NCI-H146 (cell line): ENCODE measurements at places on chromosomes 12 and 14.

DNA sequence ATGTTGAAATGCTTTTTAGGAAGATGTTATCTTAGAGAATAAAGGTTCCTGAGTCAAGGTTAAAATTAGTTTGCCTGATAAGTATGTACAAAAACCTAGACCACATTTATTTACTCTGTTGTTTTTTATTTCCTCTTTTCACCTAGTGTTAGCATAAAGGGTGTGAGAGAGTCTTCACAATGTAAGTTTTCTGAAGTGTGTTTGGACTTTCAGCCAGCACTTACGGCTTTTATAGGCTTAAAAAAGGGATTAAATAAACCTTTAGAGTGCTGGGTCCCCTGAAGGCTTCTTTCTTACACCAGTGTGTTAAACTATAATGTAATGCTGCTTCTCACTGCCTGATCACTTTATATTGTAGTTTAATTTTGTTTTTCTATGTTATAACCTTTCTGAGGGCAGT is 27.2 kb downstream of the ARHGAP5 start:
- no peak for DNase-seq

DNA sequence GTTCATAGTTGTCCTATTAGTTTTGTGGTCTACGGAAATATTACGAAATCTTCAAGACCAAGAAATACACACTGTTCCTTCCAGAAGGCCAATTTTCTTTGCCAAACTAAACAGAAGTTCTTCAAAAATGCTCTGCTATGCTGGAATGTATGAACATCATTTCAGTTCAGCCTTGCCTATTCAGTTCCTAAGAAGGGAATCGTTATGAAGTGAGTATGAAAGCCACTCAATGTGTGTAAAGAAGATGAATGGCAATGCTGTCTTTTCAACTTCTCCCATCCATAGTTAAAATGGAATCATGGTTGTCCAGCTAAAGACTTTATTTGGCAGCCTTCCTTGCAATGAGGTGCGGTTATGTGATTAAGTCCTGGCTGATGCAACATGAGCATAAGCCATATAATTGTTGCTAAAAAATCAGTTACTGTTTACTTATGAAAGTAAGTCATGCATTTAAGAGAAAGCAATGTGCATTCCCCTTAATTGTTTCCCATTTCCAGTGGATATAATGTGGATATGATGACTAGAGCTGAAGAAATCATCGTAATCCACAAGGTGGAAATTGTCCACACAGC is 73.8 kb upstream of the PTPRR start:
- no peak for DNase-seq

- DNase-seq: no peak
Observed at GRCh38 chr14:94738751-94739150, 31.2 kb downstream of the GSC start.

- no peak for DNase-seq
Observed at GRCh38 chr12:76706761-76707160, 57.2 kb upstream of the ZDHHC17 start.

DNA sequence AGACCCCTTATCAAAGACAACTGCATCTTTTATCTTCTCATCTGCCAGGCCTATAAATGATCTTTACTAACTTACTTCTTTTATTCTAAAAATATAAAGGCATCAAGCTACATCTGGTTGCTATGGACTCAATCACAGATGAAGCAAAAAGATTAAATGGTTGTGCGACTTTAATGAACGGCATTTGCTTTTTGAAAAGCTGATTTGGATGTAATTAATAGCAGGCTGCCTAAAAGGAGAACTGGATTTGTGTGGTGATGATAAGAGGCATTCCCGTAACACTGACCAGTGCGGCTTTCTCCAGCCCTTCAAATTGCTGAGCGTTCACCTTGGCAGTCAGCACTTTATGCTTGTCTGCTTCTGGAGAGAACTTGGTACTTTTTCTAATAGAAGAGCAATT is 103.8 kb downstream of the ARMH4 start:
- DNase-seq: no peak

GRCh38 chr12:76692846-76693245 is 71.1 kb upstream of the ZDHHC17 start:
- no peak for DNase-seq

- peak; percentile 34 for DNase-seq
Observed at GRCh38 chr12:125533434-125534029, 468.3 kb downstream of the AACS start.

DNA sequence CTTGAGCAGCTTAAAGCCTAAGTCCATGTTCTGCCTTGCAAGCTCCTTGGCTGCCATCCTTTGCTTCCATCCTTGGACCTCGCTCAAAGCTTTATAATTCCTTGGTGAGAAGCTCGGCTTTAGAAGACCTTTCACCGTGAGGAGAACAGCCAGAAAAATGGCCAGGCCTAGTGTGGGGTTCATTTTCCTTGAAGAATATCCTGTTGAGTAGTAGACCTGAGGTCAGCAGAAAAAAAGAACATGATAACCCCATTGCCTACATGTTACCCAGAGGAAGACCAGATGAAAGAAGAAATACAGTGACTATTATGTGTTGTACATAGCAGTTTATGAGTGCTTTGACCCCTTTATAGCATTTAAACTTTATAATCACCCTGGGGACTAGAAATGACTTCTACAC is 11.1 kb downstream of the SERPINA12 start:
- no peak for DNase-seq

DNA sequence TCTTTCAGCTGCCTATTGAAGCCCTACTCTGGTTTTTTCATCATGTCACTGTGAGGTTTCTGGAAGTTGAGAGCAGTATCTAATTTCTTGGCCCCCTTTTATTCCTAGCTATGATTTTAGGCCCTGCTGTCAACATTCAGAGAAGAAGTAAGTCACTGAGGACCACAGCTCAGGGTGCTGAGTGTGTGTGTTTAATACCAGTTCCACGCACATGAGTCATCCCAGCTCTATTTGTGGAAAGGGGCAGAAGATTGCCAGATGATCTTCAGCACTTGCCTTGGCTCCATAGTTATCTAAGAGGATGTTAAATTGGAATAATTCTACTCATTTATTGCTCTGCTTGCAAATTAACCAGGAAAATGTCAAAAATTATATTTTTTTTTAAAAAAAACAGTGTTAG is 65.5 kb upstream of the SLC38A4 start:
- DNase-seq: no peak

DNA sequence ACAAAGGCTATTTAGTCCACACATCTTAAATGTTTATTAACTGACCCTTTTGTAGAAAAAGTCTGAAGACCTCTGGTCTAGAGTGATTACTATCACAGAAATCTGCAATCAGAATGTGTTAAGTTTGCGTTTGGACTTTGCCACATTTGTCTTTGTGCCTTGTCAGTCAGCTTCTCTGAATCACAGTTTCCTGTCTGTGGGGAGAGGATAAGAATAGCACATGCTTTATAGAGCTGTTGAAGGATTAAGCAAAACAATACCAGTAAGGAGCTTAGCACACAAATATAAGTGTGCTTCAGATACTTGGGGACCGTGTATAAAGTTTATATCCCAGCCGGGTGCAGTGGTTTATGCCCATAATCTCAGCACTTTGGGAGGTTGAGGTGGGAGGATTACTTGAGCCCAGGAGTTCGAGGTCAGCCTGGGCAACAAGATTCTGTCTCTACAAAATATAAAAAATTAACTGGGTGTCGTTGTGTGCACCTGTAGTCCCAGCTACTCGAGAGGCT is 63.0 kb upstream of the BTG1 start:
- DNase-seq: no peak

- no peak for DNase-seq
Observed at GRCh38 chr14:61596990-61597389, 98.3 kb upstream of the HIF1A start.

DNA sequence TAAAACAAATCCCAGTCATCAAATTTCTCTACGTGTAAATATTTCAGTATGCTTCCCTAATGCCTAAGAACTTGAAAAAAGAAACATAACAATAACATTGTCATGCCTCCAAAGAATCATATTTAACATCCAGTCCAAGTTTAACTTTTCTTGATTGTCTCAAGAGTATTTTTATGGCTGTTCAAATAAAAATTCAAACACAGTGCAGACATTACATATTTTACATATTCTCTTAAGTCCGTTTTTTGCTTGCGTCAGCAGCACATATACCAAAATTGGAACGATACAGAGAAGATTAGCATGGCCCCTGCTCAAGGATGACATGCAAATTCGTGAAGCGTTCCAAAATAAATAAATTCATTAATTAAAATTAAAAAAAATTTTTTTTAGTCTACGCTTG is 23.3 kb upstream of the EEA1 start:
- DNase-seq: no peak

- no peak for DNase-seq
Observed at GRCh38 chr12:13146336-13146938, 43.0 kb upstream of the GSG1 start.

GRCh38 chr12:6459004-6459337 is 7.1 kb downstream of the TAPBPL start:
- no peak for DNase-seq

DNA sequence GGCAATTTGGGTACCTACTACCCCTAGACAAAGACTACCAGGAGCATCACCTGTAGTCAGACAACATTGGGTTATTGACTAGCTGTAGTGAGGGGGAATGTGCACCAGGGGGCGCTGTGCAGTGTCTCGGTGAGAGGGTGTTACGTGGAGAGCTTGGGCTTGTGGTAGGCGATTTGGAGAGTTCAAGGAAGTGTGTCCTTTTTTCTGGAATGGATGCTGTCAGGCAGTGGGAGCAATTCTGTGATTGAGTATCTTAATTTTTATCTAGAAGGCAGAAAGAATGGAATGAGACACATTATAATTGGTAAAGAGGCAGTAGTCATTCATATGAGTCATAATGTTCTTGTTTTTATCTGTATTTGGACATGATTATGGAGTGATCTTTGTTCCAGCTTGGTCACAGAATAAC is 187.7 kb downstream of the GALC start:
- DNase-seq: no peak

DNA sequence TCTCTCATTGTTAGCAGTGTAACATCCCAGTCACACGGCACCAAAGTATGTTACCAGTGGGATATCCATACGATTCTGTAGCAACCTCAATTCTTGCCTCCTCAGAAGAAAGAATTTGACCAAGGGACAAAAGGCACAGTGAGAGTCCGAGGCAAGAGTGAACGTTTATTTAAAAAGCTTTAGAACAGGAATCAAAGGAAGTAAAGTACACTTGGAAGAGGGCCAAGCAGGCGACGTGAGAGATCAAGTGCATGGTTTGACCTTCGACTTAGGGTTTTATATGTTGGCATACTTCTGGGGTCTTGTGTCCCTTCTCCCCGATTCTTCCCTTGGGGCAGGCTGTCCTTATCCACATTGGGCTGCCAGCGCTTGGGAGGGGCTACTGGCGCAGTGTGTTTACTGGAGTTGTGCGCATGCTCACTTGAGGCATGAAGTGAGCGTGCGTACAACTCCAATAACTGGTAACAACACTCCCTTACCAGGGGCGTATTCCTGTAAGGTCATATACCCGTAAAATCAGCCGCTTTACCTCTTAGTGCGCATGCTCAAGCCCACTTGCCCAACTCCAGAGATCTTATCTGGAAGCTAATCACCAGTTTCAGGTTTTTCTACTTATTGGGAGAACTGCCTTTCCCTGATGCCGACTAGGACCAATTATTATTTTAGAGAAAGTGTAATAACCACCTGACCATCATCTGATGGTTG is 71.7 kb downstream of the FAR2 start:
- DNase-seq: no peak

DNA sequence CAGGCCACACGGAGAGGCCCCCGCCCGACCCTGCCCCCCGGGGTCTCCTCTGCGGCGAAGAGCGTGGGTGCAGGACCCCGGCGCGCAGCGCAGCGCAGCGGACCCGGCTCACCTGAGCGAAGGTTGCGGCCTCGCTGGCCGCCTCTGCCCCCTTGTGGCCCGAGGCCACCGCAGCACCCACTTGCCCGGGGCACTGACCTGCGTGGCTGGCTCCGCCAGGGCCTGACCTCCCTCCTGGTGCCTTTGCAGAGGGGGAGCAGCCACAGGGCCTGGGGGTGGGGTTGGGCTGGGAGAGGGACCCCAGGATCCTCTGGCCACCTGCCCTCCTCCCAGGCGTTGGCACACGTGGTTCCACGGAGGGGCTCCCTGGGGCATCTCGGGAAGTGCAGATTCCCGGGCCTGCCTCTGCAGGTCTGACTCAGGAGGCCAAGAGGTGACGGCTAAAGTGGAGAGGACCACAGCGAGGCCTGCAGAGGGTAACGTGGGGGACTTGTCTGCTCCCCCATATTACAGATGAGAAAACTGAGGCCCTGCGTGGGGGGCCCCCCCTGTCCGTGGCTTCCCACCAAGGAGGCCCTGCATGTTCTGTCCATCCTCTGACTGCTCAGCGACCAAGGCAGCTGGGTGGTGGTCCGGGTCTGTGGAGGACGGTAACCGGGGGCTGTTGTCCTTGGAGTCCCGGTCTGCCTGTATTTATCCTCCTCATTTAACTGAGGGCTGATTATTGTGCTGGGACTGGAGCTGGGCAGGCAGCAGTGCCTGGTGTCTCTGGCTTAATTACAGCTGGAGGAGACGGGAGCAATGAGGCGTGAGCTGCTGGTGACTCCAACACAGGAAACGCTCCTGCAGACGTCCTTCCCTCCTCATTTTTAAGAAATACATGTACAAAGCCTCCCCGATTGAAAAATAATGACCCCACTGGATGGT is 67.9 kb upstream of the BEGAIN start:
- peak; percentile 59 for DNase-seq

- DNase-seq: peak; percentile 30
Observed at GRCh38 chr12:85923767-85924331, 49.8 kb downstream of the NTS start.

- DNase-seq: no peak
Observed at GRCh38 chr12:80107221-80107620, 7.9 kb downstream of the OTOGL start.

- DNase-seq: no peak
Observed at GRCh38 chr12:2561367-2561766, 233.4 kb upstream of the FKBP4 start.

DNA sequence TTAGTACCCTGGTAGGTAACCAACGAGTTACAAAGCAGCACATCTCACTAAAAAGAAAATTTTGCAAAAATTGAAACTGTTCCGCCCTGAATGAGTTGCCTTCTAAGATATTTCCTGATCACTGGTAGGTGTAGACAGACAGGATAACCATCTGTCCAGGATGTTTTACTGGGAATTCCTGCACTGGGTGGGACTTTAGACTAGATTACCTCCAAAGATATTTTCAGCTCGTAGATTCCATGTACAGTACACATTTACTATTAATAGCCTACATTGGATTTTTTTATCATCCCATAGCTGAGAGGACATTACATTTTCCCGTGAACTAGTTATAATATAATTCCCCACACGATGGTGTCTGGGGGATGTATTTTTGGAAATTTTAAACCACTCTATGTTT is 139.6 kb downstream of the DYRK2 start:
- DNase-seq: no peak

DNA sequence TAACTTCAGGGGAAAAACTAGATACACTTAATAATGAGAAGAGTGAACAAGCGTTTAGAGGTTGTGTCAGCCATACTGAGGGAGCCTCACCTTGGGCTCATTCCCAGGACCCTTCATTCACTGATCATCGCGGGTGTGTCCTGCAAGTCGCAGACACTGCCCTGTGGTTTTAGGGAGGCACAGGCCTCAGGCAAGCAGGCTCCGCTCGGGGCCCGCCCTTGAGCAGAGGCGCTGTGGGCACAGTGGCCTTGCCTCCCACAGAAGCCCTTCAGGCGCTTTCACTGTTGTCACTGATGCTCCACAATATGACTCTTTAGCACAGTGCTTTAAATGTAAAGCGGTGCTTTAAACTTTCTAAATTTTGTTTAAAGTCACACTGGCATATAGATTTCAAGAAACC is 67.4 kb downstream of the DDX51 start:
- DNase-seq: no peak
